Activated CD8-positive, alpha-beta T cell treated with anti-CD3 and anti-CD28 coated beads, Interleukin-2, amount 10 ng/mL, durations not matched to agents 7 days and 5 days (primary cell): ENCODE measurements at places on chromosomes 11 and 22.

- no peak for DNase-seq
Observed at GRCh38 chr22:30080805-30081204, 541 bp downstream of the HORMAD2 start.

- DNase-seq, result no peak
Observed at GRCh38 chr11:122354025-122354697, 238.1 kb upstream of the BLID start.

DNA sequence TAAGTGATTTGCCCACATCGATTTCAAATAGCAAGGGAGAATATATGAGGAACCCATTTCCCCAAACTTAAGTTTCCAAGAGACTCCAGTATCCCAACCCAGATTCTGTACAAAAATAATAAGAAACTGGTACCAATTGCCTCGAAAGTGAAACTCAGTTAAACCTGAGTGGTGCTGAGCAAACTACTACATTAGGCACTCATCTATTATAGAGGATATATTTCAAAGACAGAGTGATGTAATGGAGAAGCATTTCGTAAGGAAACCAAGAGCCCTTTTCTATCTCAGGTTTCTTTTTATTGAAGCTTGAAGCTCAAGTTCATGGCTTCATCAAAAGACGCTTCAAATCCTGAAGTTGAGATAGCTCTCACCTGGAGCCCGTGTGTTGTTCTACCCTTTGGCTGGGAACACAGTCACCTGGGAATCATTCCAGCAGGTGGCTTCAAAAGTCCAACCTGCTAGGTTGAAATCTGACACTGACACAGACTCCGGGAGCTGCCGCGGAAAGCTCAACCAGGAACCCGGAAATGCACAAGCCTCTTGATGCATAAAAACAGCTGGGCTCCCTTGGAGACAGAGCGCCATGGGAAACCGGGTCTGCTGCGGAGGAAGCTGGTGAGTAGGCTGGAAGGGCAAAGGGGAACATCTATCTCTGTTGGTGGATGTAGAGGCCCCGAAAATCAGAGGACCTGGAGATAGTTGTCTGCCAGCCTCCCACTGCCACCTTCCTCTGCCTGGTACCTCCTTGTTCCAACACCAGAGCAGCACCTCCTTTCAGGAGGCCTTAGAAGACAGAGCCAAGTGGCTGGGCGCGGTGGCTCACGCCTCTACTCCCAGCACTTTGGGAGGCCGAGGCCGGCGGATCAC lies at the start of gene C11orf52:
TSS of gene C11orf52 (plus strand) at position 524 of the 867 bp plus-strand sequence. CDS start at position 584, 60 bp downstream.
- no peak for DNase-seq

GRCh38 chr11:61104963-61105362 lies 2.7 kb downstream of the CD5 start:
- no peak for DNase-seq

- no peak for DNase-seq
Observed at GRCh38 chr11:813456-814096, 3.8 kb downstream of the RPLP2 start.

- no peak for DNase-seq
Observed at GRCh38 chr11:6472934-6473333, 807 bp downstream of the TRIM3 start.
